ENCODE measurements at places on chromosomes 7 and 10.

GRCh38 chr10:66368146-66368545, 557.7 kb upstream of the LRRTM3 start:
- no peak for DNase-seq

- no peak for DNase-seq
These were observed 43.8 kb downstream of the TCERG1L start for GRCh38 chr10:131267814-131268095.

- DNase-seq: no peak
These were observed at the start of gene CLDN15 for GRCh38 chr7:101237206-101238067. Gene CLDN15, minus strand, starts transcription at chr7:101237802. Its CDS starts 221 bp downstream, at chr7:101237581.

GRCh38 chr7:154911862-154912455, 91.0 kb downstream of the PAXIP1 start:
- DNase-seq: no peak

GRCh38 chr7:36440880-36441279, 51.2 kb downstream of the ANLN start:
- DNase-seq: no peak

DNA sequence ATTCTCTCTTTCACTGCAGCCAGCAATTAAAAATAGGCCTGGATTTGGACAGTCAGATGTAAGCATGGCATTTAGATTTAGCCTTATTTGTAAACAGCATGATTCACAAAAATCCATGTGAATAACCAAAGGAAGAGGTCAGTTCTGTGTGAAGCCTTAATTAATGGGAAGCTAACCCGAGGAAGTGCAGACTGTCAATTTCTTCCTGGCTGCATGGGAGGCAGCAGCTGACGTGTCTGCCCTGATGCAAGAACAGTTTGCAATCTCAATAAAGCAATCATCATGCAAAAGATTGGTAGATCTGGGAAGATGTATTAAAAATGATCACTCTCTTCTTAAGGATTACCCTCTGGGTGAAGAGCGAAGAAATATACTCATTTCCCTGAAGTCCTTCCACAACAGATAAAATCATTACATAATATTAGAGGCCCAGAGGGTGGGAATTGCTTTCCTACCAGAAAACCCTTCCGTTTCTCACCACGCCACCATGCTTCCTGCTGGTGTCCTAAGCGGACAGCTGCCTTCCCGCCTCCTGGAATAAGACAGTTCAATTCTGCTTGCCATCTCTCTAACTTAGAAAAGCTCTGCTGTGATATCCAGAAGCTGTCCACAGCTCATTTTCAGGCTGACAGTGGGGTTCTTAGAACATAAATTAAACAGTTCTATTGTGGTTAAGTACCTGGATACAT, 526.7 kb upstream of the NRP1 start:
- DNase-seq: no peak

DNA sequence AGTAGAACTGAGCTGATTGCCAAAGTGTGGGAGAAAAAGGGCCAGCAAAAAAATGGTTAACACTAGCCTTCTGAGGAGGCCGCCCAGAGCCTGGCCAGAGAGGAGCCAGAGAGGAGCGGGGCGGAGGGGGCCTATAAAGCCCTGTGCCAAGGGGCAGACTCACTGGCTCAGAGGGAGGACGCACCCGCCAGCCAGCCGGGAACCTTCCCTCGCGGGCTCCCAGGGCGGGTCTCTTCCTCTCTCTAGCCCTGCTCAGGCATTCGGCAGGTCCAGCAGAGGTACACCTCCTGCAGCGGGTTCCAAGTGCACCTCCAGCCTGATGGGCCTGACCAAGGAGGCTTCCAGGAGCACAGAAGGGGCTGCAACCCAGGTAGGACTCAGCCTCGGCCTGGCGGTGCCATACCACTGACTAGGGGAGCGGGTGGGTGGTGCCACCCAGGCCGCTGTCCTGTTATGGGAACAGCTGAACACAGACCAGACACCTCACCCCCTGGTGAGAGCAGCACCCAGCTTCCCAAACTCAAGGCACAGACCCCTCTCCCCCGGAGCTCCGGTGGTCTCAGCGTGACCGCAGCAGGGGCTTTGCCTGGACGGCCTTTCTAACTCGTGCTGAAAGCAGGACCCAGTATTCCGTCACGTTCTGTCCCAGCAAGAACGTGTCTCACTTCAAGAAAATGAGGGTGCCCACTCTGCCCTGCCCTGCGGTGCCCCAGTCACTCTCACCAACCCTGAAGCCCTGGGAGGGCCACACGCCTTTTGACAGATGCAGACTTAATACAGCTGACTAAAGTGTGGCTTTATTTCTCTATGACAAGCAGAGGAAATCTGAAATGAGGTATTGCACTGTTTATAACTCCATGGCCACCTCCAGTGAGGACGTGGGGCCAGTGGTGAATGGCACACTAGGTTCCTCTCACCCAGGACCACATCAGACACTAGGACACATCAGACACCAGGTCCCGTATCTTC, at the start of gene GPER1:
Gene GPER1, plus strand, starts transcription at position 162 of the 969 bp plus-strand sequence. CDS start 3,616 bp downstream, outside the sequence.
- DNase-seq: peak; percentile 35

DNA sequence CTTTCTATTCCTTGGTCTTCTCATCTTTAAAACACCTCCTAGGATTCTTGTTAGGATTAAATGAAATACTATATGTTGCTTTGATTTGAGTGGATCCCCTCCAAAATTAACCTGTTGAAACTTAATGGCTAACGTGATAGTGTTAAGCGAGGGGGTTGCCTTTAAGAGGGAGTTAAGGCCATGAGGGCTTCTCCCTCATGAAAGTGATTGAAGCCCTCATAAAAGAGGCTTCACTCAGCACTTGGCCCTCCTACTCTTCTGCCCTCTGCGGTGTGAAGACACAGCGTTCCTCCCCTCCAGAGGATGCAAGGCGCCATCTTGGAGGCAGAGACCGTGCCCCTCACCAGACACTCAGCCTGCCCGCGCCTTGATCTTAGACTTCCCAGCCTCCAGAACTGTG, 46.6 kb downstream of the CNNM2 start:
- DNase-seq: no peak

GRCh38 chr10:76440426-76440825, 1009.0 kb downstream of the LRMDA start:
- DNase-seq: no peak

DNA sequence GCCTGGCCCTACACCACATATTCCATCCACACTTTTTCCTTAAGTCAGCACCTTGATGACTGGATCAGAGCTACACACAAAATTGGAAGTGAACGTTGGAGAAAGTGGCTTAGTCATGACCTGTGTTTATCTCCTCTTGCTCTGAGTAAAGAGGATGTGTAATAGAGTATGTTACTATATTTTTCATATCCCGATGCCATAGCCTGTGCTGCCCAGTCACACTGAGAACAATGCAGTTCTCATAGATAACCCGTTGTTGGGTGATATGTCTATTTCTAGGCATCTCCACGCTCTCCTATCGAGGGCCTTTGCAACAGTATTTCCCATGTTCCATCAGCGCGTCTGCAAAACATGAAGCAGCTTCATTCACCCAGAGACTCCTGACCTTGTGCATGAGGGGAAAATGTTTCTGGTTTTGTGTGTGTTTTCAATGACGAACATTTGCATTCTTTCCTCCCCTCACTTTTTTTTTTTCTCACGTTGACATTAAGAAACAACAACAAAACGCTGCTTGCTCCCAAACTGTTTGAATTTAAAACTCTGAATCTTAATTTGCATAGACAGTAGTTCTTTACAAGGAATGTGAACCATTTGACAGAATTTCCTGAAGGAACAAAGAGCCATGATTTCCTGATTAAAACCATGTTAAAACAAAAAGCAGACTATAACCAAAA, 43.4 kb downstream of the GRK5 start:
- no peak for DNase-seq

DNA sequence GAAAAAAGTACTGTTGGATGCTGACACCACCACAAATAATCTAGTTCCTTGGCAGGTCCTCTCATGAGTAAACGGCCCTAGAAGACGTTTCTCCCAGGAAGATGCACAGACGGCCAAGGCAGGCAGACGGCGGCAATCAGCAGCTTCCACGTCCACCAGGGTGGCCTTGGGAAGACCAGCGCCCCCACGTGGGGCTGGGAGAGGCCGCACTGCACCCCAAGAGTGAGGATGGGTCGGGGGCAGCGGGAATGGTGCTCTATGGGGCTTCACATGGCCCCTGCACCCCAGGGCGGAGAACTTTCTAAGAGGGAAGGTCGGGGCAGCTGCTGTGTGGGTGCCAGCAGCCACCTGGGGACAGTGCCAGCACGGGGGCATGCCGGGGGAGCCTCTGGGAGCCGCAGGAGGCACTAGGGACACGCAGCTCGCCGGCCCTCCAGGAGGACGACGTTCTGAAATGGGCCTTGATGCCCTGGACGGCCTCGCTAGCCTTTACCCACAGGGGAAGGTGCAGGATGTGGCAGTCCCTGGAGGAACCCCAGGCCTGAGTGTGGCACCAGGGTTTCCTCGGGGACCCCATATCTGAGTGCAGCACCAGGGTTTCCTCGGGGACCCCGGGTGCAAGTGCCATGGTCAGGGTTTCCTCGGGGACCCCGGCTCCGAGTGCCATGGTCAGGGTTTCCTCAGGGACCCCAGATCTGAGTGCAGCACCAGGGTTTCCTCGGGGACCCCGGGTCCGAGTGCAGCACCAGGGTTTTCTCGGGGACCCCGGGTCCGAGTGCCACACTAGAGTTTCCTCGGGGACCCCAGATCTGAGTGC, 539.9 kb downstream of the DNAJB6 start:
- DNase-seq: no peak

DNA sequence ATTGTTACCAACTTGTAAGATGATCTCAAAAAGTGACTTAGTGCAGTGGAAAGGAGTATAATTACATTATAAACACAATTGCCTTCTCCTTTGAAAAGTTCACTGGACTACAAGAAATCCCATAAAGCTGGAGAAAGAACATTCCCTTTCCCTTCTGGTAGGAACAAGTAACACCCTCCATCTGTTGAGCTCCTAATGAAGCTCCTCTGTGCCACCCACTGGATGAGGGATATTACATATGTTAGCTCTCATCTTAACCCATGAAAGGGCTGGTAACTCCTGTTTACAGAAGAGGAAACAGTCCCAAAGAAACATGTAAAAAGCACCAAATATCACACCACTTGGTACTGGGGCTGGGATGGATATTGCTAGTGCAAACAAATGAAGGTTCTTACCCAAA, 8.1 kb downstream of the PGAM1 start:
- DNase-seq: no peak

GRCh38 chr10:11594589-11595394, 16.7 kb downstream of the USP6NL start:
- DNase-seq: no peak

DNA sequence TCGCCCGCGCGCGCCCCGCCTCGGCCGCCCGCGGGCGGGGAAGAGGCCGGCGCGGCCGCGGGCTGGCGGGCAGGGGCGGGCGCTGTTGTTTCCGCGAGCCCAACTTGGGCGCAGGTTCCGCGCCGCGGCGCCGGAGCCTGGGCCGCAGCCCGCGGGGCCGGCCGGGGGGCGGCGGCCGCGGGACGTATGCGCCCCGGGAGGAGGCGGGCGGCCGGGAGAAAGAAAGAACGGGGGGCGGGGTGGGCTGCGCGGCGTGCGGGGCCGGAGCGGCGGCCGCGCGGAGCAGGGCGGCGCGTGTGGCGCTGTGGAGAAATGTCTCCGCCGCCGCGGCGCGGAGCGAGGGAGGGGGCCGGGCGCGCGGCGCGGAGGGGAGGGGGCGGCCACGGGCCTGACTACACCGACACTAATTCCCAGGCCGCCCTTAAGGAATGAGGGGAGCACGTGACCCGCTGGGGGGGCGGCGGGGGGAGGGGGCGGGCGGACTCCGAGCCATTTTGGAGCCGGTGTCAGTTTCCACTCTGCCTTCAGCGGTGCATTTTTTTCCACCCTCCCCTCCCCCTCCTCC, at the start of gene BMI1:
Gene BMI1, plus strand, starts transcription at position 509 of the 565 bp plus-strand sequence. CDS start 5,351 bp downstream, outside the sequence.
- DNase-seq: peak; percentile 84

DNA sequence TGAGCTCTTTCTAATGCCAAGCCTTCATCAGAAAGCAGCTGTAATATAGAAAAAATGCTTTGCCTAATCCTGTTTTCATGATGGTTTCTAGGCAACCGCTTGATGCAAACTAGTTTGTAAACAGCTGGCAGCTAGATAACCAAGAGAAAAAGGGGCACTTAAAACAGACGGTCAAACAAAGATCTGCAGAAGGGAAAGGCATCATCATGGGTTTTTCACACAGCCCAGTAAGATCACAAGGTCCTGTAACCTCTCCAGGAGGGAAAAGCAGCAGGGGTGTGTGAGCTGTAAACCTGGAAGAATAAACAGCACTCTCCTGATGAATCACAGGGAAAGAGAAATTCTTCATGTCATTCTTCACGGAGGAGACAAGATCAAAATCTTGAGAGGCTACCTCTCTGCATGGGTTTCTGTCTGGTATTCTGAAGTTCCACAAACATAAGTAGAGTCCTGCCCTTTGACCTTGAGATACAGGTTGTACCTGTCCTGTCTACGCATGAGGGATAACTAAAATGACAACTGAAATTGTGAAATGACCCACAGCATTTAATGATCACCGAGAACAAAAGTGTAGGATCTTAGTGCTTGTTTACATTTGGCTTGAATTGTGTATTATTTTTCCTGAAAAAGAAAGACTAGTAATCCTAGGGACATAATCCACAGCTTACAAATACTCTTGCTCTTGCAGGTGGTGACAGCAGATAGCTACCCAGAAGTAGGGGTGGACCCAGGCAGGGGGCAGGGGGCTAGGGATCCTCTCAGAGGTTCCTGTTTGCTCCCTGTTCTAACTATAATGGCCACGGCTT, 48.0 kb downstream of the CREB3L2 start:
- no peak for DNase-seq

DNA sequence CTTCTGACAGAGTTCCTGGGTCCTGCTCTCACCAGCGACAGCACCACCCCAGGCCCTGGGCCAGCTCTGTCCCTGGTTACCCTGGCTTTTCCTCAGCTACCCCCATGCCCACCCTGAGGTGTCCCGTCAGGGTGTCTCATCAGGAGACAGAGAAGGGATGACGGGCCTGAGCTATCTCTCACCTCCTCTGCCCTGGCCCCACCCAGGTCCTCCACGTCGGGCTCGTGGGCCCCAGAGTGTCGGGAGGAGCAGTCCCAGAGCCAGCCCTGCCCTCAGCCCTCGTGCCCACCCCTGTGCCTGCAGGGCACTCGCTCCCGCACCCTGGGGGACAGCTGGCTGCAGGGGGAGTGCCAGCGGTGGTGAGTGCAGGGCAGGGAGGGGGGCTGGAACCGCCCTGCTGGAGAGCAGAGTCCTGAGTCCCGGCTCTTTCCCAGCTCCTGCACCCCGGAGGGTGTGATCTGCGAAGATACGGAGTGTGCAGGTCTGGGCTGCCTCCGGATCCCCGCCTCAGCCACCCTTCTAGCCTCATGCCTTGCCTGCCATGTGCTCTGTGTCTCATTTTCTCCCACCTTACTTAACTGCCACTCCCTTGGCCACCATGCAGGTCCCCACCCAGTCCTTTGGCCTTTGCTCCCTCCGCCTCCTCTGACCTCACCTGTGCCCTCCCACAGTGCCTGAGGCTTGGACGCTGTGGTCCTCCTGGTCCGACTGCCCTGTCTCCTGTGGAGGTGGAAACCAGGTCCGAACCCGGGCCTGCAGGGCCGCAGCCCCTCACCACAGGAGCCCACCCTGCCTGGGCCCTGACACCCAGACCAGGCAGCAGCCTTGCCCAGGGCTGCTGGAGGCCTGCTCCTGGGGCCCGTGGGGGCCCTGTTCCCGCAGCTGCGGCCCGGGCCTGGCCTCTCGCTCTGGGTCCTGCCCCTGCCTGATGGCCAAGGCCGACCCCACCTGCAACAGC, 16.7 kb upstream of the ZNF862 start:
- DNase-seq: no peak
